Renal pelvis (tissue), 12 donors: ENCODE measurements at places on chromosomes 11 and 22. TPM values are rescaled to one million over a fixed set of nuclear protein-coding genes. Genes with fewer than 3 reads are reported as not detected.

- no peak for DNase-seq
Measured at GRCh38 chr22:27673839-27674238, 127.7 kb downstream of the MN1 start.

GRCh38 chr11:111792955-111793500 is 26.8 kb upstream of the PPP2R1B start:
- DNase-seq, result no peak

DNA sequence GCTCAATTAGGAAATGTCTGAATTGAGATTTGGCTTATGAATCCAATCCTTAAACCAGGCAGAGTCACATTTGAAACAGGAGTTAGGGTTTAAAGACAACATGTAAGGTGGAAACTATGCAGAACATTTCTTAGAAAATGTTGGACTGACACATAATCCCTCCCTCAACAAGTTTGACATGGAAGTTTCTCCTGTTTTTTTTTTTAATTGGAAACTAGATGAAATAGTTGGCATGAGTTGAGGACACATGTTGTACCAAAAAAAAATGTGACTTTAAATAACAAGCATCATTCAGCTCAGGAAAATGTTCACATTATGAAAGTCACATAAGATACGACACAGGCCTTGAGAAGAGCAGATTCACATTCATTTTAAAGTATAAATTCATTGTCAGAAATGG is 154.9 kb upstream of the DDI1 start:
- DNase-seq, result no peak

DNA sequence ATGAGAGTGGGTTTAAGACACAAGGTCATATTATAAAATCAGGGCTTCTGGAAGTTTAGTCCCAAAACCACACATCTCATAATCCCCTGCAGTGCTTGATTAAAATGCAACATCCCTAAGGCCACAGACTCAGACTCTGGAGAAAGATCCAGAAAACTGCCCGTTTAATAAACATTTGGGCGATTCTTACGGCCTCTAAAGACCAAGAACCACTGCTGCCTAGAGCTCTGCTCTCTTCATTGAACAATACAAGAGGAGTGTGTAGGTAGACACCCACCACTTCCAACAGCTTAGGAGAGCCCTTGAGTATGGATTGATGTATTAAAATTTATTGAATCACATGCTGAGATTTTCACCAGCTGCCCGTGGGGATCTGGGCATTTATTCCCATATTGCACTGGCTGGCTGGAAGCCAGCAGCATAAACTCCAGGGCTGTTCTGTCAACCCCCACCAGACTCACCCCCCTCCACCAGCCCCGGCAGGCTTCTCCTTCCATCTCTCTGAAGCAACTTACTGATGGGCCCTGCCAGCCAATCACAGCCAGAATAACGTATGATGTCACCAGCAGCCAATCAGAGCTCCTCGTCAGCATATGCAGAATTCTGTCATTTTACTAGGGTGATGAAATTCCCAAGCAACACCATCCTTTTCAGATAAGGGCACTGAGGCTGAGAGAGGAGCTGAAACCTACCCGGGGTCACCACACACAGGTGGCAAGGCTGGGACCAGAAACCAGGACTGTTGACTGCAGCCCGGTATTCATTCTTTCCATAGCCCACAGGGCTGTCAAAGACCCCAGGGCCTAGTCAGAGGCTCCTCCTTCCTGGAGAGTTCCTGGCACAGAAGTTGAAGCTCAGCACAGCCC is 749 bp upstream of the BEST1 start:
- DNase-seq, result no peak

- no peak for DNase-seq
Measured at GRCh38 chr11:80816966-80817365, 1376.1 kb upstream of the TENM4 start.

- DNase-seq, result no peak
Measured at GRCh38 chr11:126833065-126833464, 167.5 kb downstream of the KIRREL3 start.

DNA sequence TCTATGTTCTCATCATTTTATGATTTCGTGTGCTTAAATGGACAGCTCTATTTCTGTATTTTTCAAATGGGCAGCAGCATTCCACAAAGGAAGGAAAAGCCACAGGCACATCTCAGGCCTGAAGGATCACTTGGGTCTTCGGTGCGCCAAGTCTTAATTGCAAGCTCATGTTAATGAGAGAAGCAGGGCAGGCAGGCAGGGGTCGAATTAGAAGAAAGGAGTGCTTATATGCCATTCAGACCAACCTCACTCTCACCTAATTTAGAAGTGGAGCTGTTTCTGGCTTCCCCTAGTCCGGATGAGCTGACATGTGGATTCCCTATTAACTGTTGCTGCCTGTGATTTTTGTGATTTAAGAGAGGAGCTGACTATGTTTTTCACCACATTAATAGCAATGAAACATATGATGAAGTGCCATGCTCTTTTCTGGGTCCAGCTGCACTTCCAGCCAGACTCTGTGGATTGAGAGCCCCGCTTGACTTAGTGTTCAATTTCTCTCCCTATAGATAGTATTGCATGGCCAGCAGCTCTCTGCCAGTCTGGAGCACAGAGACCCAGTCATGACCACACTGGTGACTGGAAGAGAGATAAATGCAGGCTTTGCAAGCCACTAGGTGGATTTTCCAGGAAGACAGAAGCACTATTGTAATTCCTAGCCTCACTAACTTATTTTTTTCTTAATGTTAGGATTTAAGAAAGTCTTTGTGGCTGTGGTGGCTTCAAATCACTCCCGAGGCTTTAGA is 373.9 kb upstream of the FAT3 start:
- DNase-seq, result no peak

DNA sequence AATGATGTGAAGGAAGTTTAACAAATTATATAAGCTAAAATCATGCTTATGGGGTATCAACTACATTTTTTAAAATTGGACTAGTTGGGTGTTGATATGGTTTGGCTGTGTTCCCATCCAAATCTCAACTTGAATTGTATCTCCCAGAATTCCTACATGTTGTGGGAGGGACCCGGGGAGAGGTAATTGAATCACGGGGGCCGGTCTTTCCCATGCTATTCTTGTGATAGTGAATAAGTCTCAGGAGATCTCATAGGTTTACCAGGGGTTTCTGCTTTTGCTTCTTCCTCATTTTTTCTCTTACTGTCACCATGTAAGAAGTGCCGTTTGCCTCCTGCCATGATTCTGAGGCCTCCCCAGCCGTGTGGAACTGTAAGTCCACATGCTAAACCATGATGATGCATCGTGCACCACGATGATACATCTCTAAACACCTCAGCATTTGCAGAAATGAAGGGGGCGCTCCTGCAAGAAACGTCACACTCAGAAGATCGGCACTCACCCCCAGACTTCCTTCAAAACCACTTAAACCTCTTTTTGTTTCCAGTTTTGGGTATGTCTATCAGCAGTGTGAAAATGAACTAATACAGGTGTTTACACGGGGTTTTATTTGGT is 340.0 kb downstream of the SHANK2 start:
- no peak for DNase-seq

- no peak for DNase-seq
Measured at GRCh38 chr11:118090545-118091162, 3.9 kb upstream of the SMIM35 start.

DNA sequence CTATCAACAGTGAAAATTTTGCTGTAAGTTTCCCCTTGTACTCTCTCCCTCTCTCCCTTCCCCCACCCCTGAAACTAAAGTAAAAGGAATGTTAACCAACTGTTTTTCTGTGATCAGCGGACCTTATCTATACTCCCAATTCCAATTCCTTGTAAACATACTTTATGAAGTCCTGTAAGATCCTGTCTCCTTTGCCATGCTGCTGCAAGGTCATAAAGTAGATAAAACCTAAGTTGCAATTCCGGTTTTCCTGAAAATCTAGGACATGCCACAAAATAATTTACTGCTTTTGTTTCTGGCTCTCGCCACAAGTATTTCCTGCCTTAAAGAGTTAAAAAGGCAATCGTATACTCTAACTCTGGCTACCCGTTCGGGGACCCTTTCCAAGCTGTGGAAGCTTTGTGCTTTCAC is 1469.0 kb downstream of the LRRC4C start:
- DNase-seq, result peak; percentile 80

DNA sequence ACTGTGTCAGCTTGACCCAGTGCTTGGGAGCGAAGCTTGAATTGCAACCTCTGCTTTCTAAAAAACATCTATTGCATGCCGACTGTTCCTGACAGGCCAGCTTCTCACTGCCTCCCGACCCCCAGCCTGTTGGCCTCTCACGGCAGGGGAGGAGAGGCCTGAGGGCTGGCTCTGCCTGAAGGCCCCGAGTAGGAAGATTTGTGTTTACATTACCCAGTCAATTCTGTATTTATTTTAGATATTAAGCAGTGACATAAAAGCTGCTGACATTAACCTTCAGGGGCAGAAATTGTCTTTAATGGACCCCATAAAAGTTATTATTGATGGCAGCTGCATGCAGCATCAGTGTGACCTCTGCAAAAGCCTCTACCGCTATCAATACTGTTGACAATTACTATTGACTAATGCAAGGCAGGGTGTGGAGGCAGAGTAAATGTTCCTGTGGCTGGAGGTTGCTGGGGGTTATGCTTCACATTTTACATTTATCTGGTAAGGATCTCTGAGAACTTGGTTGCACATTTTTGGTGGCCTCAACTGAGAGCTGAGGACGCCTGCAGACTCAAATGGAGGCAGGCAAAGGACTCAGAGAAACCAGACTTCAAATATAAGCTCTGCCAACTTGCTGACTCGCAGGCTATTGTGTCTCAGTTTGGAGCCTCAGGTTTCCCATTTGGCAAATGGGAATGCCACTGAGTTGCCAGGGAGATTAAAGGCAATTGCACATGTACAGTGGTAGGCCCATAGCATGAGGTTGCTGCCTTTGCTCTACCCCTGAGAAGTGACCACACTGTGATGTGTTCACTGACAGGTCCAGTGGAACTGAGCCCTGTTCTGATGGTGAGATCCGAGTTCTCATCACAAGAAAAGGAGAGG is 380.5 kb downstream of the TENM4 start:
- no peak for DNase-seq

DNA sequence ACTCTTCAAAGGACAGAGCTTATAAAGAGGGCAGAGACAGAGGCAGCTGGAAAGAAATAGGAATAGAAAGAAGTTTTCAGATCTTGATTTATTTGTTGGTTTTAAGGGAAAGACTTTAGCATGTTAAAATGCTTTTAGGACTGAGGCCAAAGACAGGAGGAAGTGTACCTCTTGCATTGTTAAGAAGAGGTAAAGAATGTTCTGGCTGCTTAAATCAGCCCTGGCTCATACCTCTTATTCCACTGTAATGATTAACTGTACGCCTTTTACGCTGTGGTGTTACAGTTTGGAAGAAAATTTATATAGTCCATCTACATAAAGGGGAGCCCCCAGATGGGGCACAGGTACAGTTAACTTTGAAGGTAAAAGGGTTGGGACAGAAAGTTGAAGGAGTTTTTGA is 10.1 kb upstream of the MPZL2 start:
- DNase-seq, result no peak

The FADS2 gene
- polyA plus RNA-seq, result 111 TPM

The H19 gene
- 3,084 TPM for polyA plus RNA-seq
